Memory B cell (primary cell): ENCODE measurements at places on chromosomes 3 and 15.

- DNase-seq, result no peak
Measured at GRCh38 chr3:165434516-165434915, 238.3 kb upstream of the SLITRK3 start.

GRCh38 chr15:71335591-71335990 lies 220.3 kb downstream of the THSD4 start:
- no peak for DNase-seq

DNA sequence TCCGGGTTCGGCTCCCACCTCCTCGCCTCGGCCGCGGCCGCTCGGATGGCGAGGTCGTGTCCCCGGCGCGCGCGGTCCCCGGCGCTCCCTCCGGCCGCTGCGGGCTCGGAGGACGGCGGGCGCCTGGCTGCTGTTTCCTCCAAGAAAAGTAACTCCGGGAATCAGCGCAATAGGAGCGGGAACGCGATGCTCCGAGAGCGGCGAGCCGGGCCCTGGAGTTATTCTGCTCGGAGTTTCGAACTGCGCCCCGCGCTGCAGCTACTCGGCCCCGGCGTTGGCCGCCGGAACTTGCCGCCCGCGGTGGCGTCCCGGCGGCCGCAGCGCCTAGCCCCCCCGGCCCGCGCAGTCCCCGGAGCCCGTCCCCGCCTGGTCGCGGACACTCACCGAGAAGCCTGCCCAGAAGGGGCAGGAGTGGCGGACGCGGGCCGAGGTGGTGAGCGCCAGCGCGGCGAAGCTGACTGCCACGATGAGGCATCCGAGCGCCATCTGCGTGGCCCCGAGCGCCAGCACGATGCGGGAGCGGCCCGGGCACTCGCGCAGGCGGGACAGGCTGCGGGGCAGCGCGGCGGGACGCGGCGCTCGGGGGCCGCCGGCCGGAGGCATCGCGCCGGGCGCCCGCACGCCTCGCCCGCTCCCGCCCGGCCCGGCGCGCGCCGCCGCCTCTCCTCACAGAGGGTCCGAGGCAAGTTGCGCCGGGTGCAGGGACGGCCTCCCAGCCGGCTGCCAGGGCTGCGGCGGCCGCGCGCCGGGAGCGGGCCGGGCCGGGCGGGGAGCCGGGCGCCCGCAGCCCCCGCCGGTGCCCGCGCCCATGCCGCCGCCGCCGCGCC lies 251.9 kb downstream of the TJP1 start:
- no peak for DNase-seq

GRCh38 chr3:45127130-45127822 lies 18.9 kb downstream of the CDCP1 start:
- no peak for DNase-seq
